Fibroblast of pulmonary artery (primary cell): ENCODE measurements at places on chromosomes 16 and 17.

DNA sequence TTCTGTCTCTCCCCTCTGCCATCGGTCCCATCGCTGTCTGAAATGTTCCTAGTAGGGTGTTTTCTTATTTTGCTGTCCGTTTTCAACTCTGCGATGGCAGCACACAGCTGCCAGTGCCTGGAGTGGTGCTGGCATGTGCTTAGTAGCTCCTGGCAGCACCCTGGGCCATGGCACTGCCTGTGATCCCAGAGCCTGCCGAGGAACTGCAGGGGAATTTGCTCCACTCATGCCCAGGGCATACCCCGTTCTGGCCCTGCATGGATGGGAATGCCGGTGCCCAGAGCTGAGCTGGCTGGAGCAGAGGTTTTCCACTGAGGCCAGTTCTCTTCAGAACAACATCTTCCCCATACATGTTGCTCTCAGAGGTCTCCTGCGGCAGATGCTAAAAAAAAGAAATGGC lies 43.1 kb downstream of the GPT2 start:
- DNase-seq = no peak

- no peak for DNase-seq
These were observed 36.6 kb downstream of the MPRIP start for GRCh38 chr17:17078832-17079231.

GRCh38 chr17:57329380-57330214 lies 73.3 kb downstream of the MSI2 start:
- DNase-seq = no peak

DNA sequence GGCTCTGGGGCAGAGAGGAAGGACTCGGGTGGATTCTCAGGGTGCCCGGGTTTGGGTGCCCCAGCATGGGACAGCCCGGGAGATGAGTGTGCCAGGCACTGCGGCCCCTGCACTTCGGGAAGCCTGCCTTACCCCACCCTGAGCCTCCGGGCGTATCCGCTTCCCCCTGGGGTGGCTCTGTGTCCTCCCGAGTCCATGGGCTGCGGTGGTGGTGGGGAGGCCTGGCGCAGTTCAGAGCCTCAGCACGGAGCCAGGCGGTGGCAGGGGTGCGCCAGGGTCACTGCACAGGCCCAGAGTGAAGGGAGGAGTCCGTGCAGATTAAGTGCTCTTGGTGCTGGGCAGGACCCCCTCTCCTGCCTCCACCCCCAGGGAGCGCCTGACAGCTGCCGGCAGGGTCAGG lies 20.7 kb downstream of the MYBBP1A start:
- no peak for DNase-seq

DNA sequence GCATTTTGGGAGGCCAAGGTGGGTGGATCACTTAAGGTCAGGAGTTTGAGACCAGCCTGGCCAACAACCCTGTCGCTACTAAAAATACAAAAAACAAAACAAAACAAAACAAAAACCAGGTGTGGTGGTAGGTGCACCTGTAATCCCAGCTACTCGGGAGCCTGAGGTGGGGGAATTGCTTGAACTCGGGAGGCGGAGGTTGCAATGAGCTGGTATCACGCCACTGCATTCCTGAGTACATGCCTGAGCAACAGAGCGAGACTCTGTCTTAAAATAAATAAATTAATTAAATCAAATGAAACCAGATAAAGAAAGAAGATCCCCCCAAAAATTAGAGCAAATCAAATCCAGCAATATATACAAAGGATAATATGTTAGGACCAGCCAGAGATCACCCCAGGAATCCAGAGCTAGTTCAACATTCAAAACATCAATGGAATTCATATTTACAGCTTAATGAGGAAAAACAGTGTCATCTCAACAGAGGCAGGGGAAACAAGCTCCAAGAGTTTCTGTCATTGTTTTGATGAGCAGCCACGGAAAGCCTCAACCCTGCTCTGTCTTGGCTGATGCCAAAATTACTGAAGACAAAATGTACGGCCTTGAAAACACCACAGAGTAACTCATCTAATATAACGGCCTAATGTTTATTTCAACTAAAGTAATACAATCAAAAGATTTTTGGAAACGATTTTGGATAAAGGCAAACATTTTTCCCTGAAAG lies 3.7 kb downstream of the PEMT start:
- no peak for DNase-seq

GRCh38 chr17:17057057-17057551 lies 14.8 kb downstream of the MPRIP start:
- no peak for DNase-seq

GRCh38 chr17:48545022-48545375 lies at the start of gene HOXB2:
HOXB2 (minus strand) TSS chr17:48545109; CDS start chr17:48544911, 198 bp downstream.
- DNase-seq = peak; percentile 66

DNA sequence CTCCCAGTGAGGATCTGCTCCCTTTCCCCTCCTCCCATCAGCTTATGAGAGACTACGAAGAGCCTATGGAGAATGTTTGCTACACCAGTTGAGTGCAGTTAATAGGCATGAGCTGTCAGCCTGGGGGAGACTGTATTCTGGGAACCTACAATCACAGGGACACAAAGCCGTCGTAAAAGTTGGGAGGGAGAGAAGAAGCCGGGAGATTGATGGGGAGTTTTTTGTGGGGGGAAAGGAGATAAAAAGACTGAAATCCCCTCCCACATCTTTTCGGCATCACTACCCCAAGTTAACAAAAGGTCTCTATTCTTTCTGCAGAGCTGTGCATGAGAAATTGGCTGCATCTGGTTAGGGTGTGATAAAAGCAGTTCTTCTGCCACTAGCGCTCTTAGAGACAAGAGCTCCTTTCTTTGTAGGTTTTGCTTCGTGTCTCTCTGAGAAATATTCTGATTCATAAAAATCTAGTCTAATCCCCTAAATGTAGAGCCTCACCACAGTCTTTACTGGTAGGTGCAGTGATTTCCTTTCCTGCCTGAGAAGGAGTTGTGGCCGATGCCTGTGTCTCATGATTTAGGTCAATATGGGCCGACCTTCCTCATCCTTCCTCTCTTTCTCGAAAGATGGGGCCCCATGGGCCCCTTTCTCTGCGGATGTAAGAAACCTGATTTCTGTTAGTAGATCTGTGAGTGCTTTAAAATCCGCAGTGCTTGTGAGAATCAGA lies 77.4 kb downstream of the BPTF start:
- DNase-seq = peak; percentile 11

- DNase-seq = no peak
These were observed 108.8 kb downstream of the WSCD1 start for GRCh38 chr17:6179017-6179416.

- DNase-seq = no peak
These were observed 5.9 kb downstream of the BAHCC1 start for GRCh38 chr17:81400996-81401722.

DNA sequence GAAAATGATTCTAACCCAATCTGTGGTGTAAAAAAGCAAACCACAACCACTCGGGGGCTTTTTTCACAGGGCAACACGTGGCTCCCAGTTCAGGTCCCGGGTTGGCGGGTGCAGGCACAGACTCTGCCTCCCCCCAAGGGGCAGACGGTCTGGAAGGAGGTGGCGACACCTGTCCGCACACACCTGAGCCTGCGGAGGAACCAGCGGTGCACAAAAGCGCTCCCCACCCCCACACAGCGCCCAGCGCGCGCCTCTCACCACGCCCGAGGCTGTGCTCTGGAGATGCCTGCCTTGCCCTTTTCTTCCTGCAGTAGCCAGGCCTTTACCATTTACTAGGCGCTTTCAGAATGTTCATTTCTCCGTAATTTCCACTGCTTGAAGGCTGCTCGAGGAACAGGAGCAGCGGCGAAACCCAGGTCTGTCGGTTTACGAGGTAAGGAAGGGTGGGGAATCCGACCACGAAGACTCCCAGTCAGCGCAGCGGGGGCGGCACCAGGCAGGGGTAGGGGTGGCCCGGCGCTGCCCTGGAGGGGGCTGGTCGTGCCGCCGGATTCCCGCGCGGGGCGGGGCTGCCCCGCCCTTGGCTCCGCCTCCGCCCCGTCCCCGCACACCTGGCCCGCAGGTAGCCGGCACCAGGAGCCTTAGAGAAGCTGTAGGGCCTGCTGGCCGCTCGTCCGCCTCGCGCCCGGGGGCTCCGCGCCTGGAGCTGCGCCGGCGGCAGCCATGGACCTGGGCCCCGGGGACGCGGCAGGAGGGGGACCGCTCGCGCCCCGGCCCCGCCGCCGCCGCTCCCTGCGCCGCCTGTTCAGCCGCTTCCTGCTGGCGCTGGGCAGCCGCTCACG lies at the start of gene USP43:
Gene USP43 (plus strand): TSS at position 608 of the 842 bp plus-strand sequence. CDS start 116 bp downstream, at position 724.
- DNase-seq = no peak

GRCh38 chr16:12348733-12349704 lies 372.5 kb downstream of the SNX29 start:
- DNase-seq = no peak

- peak; percentile 66 for DNase-seq
These were observed 24.5 kb upstream of the CIBAR2 start for GRCh38 chr16:85136702-85137322.

DNA sequence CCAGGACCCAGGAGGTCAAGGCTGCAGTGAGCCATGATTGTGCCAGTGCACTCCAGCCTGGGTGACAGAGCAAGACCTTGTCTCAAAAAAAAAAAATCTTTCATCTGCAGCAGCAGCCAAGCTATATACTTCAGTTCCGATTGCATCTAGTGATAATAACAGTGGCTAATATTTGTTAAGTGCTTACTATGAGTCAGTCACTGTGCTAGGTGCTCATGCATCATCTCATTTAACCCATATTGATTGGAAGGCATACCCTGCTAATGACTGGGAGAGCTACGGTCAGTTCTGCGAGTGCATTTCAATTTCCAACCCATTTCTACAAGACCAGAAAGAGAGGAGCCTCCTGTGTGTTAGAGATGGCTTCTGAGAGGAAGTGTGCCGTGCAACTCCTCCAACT lies 7.7 kb upstream of the TUBG2 start:
- no peak for DNase-seq

DNA sequence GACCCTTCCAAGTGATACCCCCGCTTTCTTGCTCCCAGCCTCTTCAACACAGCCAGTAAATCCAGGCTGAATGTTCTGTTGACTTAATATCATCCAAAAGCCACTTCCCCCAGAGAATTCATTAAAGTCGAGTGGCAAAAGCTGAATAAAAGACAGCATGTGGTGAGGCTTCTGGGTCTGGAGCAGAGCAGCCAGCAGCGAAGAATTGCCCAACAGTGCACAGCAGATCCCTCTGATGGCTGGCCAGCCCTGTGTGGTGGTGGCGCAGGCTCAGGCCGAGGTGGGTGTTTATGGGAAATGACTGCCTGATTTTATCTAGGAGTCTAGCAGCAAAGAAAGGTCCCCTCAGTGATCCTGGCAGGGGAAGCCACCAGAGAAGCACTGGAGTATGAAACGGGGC lies 30.3 kb upstream of the RCVRN start:
- no peak for DNase-seq

DNA sequence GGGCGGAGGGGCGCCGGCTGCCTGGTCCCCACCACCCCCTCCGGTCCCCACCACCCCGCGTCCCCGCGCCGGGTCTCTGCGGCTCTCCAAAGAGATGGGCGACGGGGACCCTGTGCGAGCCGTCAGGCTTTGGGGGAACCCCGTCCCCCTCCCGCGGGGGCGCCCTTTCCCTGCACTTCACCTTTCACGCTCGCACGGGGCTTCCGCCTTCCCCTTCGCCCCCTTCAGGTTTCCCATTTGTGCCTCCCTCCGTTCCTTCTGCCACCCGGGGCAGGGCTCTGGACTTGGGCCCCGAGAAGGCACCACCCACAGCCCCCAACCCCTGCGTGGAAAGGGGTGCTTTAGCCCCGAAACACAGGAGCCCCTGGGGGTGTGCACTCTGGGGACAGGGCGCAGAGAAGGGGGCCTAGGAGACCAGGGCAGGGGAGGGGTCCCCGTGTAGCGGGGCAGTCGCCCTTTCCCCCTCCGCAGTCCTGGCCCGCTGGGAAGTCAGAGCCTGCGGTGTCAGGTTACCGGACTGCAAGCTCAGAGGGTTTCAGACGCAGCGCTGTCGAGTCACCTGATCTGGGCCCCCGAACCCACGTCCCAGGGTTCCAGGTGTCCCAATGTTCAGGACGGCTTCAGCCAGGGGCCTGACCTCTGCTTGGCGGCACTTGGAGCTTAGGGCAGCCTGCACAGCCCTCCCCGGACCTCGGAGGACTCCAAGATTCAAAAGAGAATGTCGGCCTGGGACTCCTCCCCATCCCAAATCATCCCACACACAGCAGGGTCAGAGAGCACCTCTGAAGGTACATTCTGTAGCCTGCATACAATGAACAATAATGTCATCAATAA lies 6.7 kb upstream of the CCDC92B start:
- DNase-seq = no peak

GRCh38 chr17:50541402-50541715 lies 5.6 kb upstream of the SPATA20 start:
- DNase-seq = no peak

DNA sequence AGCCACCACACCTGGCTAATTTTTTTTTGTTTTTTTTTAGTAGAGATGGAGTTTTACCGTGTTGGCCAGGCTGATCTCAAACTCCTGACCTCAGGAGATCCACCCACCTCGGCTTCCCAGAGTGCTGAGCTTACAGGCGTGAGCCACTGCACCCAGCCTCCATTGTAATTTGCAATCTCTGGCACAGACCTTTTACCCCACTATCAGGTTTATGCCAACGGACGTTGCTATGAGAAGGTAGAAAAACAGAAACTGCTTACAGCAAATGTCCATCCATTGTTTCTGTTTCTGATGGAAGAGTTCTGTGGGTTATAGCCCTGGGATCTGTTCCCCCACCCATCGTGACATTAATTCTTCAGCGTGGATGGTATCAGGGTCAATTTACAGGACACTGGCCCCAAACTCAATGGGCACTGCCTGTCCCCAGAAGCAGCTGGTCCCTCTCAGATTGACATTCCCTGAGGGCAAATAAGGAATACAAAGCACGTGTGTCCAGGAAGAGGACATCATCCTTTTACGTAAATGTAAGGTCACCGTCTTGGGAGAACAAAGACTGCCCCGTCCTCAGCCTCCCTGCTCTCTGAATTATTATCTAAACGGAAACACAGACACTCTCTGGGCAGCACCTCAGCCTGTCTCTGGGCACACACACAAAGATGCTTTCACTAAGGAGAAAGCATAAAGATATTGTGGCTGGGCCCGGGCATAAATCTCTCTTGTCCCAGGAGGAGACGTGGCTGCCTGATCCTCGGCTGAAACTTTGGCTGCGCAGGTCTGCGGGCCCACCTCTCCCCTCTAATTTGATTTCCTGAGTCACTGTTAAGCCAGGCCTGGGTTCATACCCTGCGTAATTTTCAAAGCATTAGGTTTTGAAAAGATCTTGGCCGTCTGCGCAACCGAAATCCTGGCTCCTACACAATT lies 5.2 kb downstream of the KCNG4 start:
- peak; percentile 67 for DNase-seq

DNA sequence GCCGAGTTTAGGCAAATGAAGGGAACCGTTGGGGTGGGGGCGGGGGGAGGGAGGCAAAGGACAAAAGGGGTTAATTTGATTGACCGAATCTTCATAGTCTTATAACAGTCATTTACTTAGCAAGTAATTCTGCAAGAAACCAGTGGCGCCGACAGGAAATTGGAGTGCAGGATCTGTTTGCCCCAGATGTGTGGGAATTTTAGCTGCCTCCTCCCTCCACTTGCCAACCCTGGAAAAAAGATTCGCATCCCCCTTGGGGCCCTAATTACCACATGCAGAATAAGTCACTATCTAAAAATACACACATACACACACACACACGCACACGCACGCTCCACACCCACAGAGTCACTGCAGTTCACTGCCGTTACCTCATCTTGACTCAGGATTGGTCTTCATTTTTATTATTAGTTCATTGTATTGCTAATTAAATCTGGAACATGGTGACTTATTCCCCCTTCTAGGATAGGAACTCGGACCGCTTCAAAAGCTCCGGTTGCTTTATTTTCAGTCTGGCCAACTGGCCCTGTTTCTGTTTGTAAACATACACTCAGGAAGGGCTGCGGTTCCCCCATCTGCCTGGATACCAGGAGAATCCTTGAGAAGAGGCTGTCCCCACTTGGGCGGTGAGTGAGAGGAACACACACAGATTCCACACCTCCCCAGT lies 241.6 kb upstream of the SALL1 start:
- DNase-seq = peak; percentile 76

GRCh38 chr17:74981979-74982662 lies 5.3 kb upstream of the CDR2L start:
- peak; percentile 48 for DNase-seq
